ENCODE measurements at places on chromosomes 2 and 18.

- DNase-seq = peak; percentile 84
Observed at GRCh38 chr2:9422321-9423099, 818 bp downstream of the ITGB1BP1 start.

DNA sequence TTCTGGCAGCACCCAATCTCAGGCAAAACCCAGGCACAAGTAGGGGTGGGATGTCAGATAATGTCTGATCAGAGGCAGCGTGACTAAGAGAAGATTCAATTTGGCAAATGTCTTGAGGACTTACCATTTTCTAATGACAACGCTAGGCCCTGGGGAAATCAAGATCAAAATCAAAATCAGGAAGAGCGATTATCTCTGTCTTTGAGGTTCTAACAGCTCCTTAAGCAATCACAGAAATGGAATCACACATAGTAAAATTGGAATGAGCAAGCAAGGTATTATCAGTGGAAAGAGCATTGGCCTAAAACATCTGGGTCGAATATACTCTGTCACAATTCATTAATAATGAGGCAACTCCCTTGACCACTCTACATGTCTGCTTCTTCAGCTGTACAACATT is 8.6 kb upstream of the SERPINB2 start:
- no peak for DNase-seq

DNA sequence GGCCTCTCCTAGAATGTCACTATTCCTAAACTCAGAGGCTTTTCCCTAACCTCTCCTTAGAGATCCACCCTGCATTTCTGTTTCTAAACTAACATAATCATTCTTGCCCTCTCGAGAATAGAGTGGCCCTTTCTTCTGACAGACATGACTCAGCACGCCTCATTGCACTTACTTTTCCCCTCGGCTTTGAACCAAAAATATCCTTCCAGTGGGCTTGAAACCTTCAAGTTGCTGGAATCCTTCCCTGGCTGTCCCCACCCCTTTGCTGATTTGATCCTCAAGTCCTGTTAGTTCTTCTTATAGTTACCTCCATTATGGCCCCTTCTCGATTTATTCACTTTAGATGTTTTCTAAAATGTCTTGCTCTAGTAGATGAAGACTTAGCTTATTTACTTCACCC is 158.0 kb downstream of the LTBP1 start:
- DNase-seq = no peak

GRCh38 chr18:13982126-13982525 is 66.8 kb upstream of the MC2R start:
- no peak for DNase-seq

DNA sequence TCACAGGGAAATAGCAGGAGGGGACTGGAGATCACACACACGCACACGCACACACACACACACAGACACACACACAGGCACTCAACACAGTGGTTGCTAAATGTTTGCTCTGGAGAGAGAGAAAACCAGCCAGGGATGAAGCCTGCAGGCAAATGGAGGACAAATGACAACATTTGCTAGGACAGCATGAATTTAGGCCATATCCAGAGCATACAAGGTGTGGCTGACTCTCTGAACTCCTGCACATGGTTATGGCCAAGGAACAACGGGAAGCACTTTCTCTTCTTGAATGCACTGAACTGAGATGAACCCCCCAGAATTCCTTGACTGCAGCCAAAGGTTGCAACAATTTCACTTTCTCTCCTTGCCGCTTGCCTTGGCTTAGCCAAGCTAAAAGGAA is 230.0 kb upstream of the RASGRP3 start:
- DNase-seq = no peak

DNA sequence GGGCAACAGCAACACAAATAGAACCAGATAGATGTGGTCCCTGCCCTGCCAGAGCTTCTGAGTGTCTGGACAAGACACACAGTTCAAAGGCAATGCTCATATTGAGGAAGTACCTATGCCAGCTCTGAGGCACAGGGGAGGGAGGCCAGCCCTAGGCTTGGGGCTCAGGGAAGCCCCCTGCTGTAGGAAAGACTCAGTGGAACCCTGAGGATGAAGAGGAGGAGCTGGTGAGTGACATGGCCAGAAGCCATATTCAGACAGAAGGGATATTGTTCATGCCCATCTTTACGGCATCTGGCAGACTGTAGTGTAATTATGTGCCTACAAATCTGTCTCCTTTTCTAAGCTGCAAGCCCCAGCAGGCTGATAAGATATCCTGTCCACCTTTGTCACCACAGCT is 8.8 kb downstream of the SIGLEC15 start:
- no peak for DNase-seq

DNA sequence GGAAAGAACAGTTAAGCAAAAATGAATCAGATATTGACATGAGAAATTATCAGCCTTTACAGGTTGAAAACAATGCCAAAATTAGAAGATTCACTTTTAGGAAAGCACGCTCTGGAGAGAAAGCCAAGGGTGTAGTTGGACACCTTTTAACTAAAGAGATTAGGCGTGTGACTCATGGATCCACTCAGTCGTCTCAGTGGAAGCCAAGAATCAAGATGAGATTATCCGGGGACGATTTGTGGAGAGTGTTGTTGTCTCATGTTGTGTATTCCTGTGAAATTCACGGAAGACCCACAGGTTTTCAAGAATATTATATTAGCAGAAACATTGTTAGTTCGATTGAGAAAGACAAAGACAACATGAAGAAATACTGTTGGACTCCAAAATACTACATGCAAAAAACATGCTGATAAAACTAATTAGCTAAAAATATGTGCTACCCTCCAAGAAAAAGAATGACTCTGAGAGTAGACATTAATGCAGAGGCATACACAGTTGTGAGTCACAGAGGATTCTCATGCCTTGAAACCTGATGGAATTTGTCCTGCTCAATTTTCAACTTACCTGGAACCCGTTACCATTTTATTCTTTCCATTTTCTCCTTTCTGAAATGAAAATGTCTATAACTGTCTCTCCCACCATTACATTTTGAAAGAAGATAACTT is 192.1 kb upstream of the RND3 start:
- DNase-seq = no peak

- DNase-seq = no peak
Observed at GRCh38 chr2:165114346-165114939, 89.4 kb downstream of the SCN3A start.

GRCh38 chr2:146374505-146374904 is 1470.3 kb upstream of the ACVR2A start:
- no peak for DNase-seq

DNA sequence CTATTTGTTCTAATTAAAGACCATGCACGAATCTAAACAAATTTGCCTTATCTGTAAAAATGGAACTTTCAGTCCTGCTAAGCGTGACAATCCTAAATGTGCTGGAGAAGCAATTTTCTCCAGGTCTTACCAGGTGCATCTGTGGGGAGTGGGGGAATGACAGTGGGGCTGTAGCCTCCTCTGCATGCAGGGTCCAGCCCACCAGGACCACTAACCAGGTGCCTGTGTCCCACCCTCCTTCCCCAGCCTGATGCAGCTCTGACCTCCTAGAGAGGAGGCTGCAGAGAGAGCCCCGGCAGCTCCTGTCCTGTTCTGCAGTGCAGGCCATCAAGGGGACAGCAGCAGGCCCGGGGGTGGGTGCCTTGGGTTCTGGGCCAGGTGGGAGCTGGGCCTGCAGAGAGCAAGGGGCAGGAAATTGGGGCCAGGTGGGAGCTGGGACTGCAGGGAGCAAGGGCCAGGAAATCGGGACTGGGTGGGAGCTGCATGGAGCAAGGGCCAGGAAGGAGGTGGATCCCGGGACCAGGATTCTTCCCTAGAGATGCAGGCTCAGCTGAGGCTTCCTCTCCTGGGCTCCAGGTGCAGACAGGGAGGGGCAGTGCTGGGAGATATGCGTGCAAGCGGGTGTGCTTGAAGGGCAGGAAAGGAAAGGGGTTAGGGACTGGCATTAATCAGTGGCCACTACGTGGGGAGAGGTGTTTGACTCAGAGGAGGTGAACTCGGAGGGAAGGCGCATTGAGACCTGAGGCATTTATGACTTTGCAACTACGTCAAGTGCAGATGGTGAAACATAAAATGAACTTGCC is 185.3 kb downstream of the ANKRD30B start:
- no peak for DNase-seq

- no peak for DNase-seq
Observed at GRCh38 chr2:132415915-132416722, 486 bp upstream of the GPR39 start.

DNA sequence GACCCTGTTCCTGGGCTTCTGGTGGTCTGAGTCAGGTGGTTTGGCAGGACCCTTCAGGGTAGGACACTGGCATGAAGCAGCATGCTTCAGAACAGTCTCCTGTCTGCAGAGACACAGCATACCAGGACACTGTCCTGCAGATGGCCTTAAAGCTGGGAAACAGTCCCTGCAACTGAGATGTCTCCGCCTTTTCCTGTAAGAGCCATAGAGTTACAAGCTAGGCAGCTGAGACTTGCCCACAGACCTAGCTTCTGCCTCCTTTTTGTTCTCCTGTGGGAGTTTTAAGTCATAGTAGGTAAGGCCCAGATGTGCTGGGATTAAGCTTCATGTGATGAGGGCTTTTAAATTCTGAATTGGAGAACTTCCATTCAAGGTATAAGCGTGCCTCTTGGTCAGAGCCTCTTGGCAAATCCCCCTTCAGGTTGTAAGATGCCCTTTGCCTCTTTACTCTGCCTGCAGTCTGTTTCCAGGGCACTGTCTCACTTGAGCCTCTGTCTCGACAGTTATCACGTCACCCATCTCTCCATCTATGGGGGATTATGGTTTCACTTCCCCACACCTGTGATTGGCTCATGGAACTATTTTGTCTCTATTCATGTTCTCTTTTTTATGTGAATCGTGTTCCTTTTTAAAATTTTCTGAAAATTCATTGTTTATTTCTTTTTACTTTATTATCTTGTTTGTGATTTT is 51.8 kb downstream of the COA5 start:
- DNase-seq = peak; percentile 2

DNA sequence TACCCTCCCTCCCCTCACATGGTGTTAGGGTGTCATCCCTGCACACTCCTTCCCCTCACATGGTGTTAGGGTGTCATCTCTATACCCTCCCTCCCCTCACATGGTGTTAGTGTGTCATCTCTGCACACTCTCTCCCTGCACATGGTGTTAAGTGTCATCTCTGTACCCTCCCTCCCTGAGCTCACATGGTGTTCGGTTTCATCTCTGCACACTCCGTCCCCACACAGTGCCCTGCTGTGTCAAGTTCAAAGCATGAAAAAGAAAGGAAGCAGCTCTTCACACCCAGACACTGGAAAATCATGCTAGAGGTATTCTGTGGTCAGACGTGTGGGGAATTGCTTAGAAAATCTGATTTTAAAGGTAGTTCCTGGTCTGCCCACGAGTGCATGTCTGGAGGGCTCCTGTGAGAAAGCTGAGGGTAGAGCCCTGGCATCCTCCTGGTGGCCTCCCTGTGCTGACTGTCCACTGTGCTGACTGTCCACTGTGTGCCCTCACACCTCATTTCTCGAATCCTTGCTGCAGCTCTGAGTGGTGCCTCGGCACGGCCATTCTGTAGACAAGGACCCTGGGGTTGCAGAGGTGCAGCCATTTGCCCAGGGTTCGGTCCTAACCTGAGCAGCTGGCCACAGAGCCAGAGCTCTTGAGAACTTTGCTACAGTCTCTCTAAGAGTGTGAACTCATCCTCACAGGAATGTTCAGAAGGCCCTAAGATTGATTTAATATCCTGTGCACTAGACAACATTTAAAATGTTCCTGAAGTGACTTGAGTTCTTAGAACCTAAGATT is 69.1 kb upstream of the NFATC1 start:
- no peak for DNase-seq

- DNase-seq = no peak
Observed at GRCh38 chr2:85862426-85862825, 26.4 kb downstream of the ST3GAL5 start.

GRCh38 chr2:73253400-73253799 is 19.3 kb downstream of the CCT7 start:
- peak; percentile 51 for DNase-seq

GRCh38 chr18:8771930-8772329 is 66.6 kb downstream of the MTCL1 start:
- DNase-seq = no peak

DNA sequence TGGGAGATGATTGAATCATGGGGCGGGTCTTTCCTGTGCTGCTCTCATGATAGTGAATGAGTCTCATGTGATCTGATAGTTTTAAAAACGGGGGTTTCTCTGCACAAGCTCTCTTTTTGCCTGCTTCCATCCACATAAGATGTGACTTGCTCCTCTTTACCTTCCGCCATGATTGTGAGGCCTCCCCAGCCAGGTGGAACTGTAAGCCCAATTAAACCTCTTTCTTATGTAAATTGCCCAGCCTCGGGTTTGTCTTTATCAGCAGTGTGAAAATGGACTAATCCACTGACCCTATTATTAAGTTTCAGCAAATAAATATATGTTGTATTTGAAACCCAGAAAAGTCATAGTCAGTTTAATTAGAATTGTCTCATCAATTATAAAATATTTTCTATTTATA is 22.0 kb downstream of the IRS1 start:
- no peak for DNase-seq

- no peak for DNase-seq
Observed at GRCh38 chr2:242035858-242036652, 166.5 kb downstream of the RTP5 start.

GRCh38 chr2:236858661-236859060 is 227.0 kb upstream of the COPS8 start:
- no peak for DNase-seq

DNA sequence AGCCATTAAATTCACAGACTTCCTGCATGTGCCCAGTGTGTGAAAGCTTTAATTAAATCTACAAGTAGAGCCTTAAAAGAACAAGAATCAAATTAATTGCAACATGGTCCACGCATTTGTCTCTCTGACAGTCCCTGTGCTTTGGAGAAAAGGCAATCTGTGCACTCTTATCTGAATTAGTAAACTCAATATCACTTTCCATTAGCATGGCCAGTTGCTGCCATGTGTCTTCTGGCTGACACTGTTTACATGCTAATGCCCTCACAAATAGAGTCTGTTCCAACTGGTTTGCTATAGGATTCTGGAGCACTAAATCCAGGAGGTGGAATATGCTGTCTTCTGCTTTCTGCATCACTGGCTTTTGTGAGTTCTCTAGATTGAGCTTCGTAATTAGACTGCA is 434.5 kb upstream of the RAB12 start:
- no peak for DNase-seq

DNA sequence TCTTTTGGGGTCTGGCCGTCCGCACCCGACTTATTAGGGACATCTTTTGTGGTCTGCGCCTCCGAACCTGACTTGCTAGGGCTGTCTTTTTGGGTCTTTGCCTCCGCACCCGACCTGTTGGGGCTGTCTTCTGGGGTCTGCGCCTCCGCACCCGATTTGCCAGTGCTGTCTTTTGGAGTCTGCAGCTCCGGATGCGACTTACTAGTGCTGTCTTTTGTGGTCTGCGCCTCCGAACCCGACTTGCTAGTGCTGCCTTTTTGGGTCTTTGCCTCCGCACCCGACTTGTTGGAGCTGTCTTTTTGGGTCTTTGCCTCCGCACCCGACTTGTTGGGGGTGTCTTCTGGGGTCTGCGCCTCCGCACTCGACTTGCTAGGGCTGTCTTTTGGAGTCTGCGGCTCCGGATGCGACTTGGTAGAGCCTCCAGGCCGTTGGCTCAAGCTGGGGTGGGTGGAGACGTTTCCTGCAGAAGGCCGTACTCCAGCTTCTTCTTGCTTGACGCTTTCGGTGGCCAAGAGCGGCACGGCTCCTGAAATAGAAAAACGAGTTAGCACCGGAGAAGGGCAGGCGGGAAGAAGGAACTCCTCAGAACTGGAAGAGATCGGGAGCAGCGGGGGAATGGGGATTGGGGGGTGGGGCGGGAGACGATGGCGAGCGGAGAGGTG is 498 bp downstream of the TGOLN2 start:
- DNase-seq = no peak

Measured in cardiac septum (tissue), 1 donor.